NCI-H345 (cell line): ENCODE measurements at places on chromosomes 5 and 9.
A peak's percentile ranks its signal among the peaks of the same experiment; 100 is the strongest.

- DNase-seq = no peak
Observed at GRCh38 chr5:112914584-112914983, 7.4 kb downstream of the REEP5 start.

GRCh38 chr5:1442222-1443145 is 2.8 kb downstream of the SLC6A3 start:
- no peak for DNase-seq

DNA sequence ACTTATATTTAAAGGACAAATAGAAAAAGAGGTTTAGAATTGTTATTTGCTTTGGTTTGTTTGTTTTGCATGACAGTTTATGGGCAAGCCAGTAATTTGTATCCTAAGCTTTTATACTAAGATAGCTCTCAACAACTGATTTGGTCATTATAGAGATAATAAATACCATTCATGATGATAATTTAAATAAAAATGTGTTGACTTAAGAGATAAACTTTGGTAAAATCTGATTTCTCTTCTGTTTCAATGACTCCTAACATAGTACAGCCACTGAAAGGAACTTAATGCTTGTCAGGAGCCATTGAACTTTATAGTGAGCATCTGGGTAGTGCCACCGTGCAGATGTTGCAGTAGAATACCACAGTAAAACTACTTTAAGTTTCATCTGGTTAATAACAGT is 160.7 kb upstream of the ACOT12 start:
- no peak for DNase-seq

DNA sequence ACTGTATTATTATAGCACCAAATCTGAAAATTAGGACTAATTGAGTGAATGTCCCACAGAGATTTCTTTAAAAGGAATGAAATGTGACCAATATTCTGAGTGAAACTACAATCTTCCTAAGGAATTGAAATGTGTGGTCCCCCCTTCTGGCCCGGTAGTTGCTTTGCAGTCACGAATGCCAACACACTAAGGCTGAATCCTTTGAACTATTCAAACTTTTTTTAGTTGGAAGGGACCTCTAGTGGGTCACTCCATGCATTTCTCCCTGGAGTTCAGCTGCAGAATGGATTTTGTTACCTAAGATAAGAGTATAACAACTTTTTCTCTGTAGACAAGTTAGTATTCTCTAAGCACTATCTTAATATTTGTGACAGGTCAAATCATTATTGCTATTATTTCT is 2.8 kb downstream of the CDH6 start:
- DNase-seq = no peak

GRCh38 chr5:36496471-36496870 is 109.9 kb upstream of the SLC1A3 start:
- no peak for DNase-seq

- no peak for DNase-seq
Observed at GRCh38 chr5:78750281-78750680, 101.7 kb upstream of the LHFPL2 start.

DNA sequence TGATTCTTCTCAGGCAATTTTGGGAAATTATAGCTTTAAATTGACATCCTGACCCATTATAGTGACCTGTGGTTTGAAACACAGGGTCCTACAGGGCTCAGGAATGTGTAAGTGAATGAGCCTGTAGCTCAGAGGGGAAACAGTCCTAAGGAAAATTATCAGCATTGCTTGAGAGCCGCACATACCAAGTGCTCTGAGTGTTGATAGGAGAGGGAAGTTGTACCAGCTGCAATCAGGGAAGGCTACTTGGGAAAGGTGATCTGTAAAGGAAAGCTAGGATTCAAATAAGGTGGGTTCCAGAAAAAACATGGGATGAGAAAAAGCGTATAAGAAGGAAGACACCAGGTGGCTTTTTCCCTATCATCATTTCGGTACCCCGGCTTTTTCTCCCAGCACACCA is 4.4 kb upstream of the SLC25A51 start:
- DNase-seq = no peak

GRCh38 chr5:158200619-158201018 is 341.7 kb upstream of the CLINT1 start:
- DNase-seq = peak; percentile 30

DNA sequence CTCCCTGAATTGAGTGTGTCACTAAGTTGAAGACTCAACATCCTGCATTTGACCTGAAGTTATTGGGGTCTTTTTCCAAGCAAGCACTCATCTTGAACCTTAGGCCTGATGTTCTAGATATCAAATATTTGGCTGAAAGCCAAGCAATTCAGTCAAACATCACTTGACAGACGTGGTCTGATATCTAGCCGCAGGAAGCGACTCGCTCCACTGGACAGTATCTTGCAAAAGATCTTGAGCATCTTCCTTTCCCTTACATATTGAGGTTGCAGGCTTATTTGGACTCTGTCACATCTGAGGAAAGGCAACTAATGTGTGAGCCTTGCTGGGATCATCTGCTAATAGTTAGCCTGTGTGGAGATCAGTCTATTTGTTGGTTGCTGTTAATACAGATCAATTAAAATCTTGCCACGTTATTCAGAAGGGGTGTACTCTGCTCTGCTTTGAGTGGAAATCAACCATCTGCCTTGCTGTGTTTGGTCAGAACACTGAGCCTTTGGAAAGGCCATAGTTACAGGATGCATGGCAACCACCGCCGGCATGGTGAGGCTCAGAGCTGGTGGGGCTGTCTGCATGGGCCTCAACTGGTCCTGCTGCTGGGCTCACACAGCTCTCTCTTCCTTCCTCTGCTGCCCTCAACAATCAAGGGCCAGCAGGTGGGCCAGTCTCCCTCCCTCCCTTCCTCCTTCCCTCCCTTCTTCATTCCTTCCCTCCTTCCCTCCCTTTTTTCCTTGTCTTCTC is 166.9 kb upstream of the KLF9 start:
- DNase-seq = no peak

GRCh38 chr9:126154869-126155268 is 171.8 kb upstream of the MVB12B start:
- DNase-seq = no peak

- DNase-seq = no peak
Observed at GRCh38 chr9:127154390-127155191, 32.2 kb upstream of the ANGPTL2 start.

DNA sequence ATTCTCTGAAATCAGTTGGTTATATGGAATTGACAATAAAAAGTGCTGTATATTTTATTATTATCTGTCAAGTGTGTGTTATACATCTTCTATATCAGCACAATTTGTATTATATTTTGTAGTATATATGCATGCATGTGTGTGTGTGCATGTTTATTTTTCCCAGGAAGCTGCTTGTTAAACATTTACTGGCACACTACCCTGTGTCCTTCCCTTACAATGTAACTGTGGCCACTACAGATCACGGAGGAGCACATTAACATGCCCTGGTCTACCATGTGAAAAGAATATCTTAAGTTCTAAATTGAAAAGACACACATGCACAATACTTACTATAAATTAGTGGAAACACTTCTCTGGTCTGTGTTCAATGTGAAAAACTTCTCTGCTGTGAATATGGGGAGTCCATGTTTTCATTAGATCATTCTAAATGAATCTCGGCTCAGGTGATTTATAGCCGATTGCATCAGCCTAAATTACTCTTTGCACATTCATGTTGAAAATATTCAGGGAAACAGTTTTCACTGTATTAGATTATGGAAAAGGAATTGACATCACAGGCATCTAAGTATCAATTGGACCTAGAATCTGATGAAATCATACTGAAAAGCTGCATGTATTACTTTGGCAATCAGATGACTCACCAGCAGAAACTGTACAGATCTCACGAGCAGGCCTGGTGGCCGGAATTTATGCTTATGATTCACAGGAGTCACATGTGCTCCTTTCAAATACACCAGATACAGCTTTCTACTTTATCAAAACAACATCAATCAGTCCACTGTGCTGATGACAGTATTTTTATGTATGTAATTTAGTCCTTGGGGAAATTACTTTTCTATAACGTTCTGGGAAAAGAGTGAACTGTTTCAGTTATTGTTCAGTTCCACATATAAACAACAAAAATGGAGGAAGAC is 39.4 kb downstream of the LURAP1L start:
- peak; percentile 80 for DNase-seq

- DNase-seq = peak; percentile 53
Observed at GRCh38 chr9:128454991-128455390, 815 bp upstream of the ODF2 start.

DNA sequence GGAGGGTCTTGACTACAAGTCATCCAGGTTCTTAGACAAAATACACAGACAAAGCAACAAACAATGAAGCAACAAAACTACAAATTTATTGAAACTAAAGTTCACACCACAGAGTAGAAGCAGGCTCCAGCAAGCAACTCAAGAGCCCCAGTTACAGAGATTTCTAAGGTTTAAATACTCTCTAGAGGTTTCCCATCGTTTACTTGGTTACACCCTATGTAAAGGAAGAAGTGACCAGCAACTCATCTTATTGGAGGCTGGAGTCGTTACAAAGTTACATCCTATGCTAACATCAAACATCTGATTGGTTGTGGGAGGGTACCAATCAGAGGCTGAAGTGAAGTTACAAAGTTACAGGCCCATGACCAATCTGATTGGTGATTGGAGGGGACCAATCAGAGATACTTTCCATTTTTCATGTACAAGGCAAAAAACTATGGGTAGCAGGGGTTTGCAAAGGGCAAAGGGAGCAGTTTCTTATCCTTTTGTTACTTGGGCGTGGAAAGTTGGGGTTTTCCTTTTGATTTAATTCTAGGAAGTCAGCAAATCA is 2292.6 kb upstream of the C9orf72 start:
- DNase-seq = no peak

- DNase-seq = no peak
Observed at GRCh38 chr5:157812086-157812485, 46.9 kb downstream of the CLINT1 start.

DNA sequence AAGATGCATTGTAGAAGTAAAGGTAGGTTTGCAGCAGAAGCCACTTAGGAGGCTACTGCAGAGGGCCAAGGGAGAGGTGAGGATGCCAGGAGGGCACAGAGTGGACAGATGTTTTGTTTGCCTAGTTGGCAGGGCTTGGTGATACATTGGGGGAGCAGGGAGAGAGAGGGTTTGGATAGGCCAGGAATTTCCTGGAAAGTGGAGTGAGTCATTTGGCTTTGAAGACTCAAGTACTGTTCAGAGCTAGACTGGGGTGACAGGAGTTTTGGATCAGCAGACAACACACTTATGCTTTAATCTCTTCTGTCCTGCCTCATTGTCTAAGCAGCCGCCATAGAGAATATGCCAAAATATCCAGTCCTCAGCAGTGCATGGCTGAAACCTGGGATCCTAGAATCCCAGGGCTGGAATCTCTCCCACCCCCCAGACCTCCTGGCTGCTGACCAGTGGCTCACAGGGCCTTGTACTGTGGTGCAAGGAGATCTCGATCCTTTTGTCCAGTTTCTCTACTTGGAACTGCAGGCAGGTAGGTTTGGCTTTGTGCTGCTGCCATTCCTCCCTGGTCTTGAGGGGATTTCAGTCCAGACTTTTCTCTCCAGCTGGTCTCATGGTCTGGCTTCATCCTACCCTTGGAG is 11.0 kb downstream of the TMEM268 start:
- DNase-seq = no peak

GRCh38 chr9:123043081-123043939 is 9.8 kb downstream of the GPR21 start:
- DNase-seq = no peak
